ENCODE measurements at places on chromosomes 16 and 17.
A peak's percentile ranks its signal among the peaks of the same experiment; 100 is the strongest.

DNA sequence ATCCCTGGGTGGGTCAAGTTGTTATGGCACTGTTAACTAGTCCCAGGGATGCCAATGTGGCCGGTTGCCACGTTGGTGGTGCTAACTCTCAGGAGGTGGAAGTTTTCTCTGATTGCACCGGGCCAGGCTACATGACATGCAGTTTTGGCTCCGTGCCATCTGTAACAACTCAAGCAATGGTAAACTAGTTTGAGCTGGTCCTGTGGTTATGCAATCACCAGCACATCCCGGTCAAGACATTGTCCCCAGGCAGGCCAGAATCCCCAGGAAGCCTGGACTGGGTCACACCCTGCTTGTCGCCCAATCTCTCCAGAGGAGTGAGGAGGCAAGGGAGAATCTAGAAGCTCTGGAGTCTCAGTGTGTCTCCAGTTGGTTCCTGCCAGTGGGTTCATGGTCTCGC lies 10.1 kb upstream of the CCL17 start:
- no peak for DNase-seq

DNA sequence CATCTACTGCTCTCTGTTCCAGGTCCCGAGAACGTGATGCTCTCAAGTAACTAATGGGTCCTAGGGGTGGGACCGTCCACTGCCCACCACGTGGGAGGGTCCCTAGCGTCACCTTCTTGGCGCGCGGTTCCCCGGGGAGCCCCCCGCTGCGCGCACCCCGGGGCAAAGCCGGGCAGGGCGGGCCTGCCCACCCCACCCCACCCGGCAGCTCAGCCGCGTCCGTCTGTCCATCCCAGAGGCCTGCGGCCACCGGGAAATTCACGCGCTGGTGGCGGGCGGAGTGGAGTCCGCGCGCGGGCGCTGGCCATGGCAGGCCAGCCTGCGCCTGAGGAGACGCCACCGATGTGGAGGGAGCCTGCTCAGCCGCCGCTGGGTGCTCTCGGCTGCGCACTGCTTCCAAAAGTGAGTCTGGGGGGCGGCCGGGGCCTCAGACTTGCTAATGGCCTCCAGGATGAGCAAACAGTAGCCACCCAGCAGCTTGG lies 494 bp downstream of the PRSS41 start:
- DNase-seq: no peak

DNA sequence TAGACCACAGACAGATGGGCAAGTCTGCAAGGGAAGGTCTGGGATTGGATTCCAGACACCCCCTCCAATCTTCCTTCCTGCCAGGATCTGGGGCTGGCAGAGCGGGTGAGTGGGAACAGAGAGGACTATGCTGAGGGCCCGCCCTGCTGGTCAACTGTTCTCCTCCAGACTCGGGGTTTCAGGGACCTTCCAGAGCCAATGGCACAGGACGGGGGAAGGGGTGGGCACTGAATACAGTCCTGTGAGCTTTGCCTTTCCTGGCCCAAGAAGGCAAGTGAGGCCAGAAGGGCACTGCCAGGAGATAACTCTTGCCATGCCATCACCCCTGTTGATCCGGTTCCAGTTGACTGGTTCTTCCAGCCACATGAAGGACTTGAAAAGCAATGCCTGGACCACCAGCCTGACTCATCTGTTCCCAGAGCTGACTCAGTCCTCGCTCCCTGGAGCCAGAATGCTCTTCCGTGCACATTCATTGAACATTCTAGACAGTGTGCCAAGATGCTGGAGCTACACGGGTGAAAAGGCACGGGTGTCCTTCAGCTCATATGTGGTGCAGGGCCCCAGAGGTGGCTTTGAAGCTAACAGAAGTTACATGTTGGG lies 533 bp upstream of the MEFV start:
- no peak for DNase-seq

- DNase-seq: no peak
These were observed 8.6 kb downstream of the MED9 start for GRCh38 chr17:17485420-17485819.

DNA sequence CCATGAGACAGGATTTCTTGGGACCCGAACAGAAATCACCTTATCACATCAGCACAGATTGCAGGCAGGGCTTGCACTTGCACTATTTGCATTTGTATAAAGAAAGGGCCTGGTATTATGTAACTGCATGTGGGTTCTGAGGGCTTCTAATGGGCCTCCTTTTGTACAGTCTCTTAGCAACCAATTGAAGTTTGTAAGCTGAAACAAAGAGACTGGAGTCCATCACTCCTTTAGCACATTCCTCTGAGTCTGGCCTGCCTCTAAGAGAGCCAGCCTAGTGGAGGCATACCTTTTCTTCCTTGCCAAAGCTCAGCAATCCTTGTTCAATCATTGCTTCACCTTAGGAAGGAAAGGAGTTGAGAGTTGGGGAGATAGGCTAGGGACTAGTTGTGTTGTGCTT lies 387.1 kb downstream of the XYLT1 start:
- no peak for DNase-seq

GRCh38 chr17:69815406-69815805 lies 259.6 kb upstream of the KCNJ16 start:
- no peak for DNase-seq

DNA sequence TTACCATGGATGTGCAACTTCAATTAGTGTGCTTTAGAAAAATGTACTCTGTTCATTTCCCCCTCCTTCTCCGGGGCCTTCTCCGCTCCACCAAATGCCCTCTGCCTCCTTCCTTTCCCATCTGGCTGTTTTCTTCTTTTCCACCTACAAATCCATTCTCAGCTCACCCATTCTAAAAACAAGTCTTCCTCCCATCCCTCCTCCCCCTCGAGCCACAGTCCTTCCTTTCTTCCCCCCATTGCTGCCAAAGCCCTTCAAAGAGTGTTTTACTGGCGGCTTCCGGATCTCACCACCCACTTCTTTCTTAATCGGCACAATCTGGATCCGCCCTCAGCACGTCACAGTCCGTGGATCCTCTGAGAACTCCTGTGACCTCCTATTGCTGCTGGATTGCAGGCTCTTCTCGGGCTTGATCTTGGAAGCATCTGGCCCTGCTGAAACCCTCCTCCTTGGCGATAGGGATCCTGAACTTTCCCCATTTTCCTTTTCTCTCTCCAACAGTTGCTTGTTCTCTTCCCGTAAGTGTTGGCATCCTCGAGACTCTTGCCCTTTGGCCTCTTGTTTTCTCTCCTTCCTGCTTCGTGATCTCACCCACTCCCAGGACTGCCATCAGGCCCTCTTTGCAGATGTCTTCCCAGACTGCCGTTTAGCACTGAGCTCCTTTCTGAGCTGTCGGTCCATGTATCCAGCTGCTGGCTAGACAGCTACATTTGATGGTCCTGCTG lies 36.0 kb upstream of the FBXO47 start:
- DNase-seq: no peak

DNA sequence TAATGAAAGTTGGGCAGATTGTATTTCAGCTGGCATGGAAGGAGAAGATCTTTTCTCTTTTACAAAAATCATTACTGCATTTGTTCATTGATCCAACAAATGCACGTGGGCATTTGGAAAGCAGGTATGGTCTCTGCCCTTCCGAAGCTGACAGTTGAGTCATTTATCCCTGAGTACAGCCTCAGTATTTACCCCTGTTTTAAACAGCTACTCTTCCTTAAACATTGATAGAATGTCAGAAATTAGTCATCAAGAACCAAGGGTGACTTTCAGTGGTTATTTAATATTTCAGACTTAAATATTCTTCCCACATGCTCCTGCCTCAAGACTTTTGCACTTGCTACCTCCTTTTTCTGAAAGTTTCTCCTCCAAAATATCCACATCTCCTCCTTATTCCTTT lies 226.7 kb upstream of the HSBP1 start:
- no peak for DNase-seq

DNA sequence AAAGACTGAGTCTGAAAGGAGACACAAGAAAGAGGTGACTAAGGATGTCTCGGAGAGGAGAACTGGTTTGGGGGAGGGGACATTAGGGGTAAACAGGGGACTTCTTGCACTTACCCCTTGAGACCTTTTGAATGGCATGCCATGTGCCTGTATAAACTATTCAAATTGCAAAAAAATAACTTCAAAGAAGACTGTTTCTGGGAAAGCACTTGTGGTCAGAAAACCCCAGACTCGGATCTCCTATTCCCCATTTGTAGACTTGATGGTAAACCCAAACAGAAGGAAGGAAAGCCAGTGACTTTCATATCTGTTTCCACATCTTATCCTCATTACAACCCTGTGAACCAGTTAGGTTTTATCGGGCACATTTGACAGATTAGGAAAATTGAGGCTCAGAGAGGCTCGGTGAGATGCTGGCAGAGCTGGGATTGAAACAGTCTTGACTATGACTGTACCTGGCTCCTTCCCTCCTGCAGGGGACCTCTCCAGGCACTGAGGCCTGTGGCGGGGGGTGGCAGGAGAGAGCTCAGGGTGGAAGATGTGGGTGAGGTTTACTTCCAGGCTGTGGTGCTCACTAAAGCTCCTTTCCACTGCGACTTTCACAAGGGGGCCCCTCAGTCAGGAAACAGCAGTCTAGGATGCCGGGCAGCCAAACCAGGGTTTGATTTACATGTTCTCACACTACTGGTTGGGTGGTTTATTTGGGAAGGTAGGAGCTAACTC lies 30.5 kb upstream of the PLCG2 start:
- no peak for DNase-seq

DNA sequence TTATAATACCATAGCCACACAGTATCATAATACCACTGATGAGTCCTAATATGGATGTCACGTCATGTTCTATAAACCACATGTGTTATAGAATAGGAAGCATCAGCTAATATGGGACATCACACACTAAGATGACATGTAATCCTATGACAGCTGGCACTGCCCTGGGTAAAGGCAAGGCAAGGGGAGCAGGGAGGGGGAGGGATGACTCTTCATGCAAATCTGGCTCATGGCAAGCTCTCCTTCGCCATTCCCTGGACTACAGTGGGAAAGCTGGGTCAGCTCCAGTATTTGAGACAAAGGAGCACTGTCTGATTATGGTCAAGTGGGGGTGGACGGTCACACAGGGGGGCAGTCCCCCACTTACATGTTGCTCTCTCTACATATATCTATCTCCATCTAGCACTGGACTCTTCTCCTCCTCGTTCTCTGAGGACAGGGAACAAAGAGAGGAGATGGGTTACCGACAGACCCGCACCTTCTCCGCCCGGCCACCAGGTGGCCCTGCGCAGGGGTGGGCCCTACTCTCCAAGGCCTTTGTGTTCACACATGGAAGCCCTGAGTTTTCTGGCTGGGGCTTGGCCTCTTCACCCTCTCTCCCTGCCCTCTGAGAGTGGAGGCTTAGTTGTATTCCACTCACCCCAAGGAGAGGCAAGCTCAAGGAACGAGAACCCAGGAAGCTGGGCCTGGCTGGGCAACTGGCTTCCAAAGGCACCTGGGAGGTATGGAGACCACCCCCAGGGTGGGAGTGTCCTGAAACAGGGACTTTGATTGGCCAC lies 23.4 kb upstream of the MPO start:
- DNase-seq: peak; percentile 28

- no peak for DNase-seq
These were observed 5.4 kb upstream of the BCAR1 start for GRCh38 chr16:75256696-75257343.

DNA sequence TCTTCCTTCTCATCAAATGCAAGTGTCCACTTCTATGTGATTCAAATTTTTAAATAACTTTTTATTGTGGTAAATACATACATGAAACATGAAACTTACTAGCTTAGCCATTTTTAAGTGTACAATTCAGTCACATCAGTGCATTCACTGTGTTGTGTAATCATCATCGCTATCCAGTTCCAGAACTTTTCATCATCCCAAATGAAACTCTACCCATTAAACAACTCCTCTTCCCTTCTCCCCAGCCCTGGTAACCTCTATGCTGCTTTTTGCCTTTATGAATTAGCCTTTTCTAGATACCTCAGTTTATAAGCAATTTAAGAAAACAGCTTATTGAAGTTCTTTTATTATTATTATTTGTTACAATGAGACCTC lies 41.1 kb upstream of the IL34 start:
- DNase-seq: no peak

GRCh38 chr16:49094471-49094870 lies 187.2 kb downstream of the CBLN1 start:
- no peak for DNase-seq

- DNase-seq: no peak
These were observed 58.0 kb downstream of the ASIC2 start for GRCh38 chr17:33234930-33235685.
